ENCODE measurements at places on chromosomes 13 and 19.

DNA sequence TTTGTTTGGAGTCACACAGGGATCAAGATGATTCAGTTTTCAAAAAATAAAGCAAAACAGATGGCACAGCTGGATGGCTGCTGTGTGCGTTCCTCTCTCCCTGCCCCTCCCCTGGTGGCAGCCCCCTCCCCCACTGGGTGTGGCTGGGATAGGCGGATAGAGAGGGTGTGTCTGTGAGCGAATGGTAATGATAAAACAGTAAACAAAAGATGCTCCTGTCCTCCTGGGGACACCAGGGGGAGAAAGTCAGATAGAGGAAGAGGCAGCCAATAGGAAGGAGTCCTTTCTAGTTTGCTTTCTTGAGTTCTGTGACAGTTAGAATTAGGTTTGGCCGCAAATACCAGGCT lies 6.5 kb downstream of the TMEM255B start:
- peak; percentile 23 for DNase-seq

GRCh38 chr13:61954092-61954491 lies 538.4 kb upstream of the PCDH20 start:
- no peak for DNase-seq

- no peak for DNase-seq
Measured at GRCh38 chr19:10454267-10454666, 33.9 kb downstream of the PDE4A start.

DNA sequence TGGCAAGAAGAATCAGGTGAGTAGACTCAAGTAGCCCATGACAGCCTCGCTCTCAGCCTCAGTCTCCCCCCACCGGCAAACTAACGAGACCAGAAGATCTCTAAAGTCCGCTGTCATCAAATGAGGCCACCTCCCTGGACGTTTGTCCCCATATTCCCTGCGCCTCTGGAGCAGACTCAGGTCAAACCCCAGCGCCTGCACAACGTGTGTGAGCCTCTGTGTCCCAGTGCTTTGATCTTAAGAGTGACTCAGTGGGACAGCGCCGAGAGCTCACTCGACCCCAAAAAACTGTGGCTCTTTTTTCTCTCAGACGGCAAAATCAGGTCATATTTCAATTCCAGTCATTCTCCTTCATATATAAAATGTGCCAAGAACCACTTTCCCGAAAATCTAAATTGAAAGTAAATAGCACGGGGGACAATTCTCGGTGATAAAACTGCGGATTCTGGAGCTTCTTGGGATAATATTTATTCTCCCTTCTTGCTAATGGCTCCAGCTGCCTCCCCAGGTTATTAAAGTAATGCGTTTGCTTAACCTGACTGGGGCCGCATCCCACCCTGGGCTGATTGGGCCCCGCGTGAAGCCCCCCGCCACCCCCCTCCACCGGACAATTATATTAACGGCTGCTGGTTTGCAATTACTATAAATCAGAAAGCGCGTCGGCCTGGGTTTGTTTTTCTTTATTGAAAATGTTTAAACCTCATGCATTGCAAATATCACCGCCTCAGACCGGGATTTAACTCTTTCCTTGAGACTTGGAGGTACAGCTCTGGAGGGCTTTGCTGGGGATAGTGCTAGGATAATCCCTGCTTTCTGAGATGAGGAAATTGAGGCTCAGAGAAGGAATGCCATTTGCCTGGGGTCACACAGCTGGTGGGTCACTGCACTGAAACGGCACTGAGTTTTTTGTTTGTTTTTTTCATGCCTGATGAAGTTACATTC lies 37.5 kb upstream of the ZNRF4 start:
- DNase-seq, result no peak

- DNase-seq, result no peak
Measured at GRCh38 chr13:23946900-23947299, 49.6 kb upstream of the C1QTNF9B start.

GRCh38 chr19:5093297-5093928 lies 124.5 kb downstream of the KDM4B start:
- no peak for DNase-seq

GRCh38 chr19:18390065-18390907 lies 4.3 kb downstream of the GDF15 start:
- no peak for DNase-seq

DNA sequence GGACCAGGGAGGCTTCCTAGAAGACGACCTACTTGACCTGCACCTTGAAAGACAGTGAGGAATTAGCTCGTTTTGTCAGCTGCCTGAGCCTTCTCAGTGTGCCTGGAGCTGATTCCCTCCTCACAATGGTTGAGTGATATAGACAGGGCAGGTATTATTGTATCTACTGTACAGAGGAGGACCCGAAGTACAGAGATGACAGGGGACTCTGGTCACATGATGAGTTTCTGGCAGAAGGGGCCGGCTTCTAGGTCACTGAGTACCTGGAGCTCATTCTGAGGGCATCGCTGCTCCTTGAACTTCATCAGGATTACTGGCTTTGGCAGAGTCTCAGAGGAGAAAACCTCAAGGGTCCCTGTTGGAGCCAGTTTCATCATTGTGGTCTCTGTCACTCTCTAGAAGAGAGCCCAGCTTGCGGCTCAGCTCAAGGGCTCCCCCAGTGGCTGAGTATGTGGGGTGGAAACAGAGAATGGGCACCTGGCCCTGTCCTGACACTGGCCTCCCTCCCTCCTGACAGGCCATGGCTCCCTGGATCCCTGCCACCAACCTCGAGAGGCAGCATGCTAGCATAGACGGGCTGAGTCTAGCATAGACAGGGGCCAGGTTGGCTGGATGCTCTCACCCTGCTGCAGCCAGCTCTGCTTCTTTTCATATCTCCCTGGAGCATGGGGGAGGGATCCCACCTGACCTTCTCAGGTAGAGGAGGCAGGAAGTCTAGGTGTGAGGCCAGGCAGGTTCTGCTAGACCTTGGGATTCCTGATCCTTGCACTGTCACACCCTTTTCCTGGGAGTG lies 38.7 kb downstream of the NFIX start:
- no peak for DNase-seq

- DNase-seq, result no peak
Measured at GRCh38 chr13:44904967-44905366, 84.3 kb downstream of the NUFIP1 start.

DNA sequence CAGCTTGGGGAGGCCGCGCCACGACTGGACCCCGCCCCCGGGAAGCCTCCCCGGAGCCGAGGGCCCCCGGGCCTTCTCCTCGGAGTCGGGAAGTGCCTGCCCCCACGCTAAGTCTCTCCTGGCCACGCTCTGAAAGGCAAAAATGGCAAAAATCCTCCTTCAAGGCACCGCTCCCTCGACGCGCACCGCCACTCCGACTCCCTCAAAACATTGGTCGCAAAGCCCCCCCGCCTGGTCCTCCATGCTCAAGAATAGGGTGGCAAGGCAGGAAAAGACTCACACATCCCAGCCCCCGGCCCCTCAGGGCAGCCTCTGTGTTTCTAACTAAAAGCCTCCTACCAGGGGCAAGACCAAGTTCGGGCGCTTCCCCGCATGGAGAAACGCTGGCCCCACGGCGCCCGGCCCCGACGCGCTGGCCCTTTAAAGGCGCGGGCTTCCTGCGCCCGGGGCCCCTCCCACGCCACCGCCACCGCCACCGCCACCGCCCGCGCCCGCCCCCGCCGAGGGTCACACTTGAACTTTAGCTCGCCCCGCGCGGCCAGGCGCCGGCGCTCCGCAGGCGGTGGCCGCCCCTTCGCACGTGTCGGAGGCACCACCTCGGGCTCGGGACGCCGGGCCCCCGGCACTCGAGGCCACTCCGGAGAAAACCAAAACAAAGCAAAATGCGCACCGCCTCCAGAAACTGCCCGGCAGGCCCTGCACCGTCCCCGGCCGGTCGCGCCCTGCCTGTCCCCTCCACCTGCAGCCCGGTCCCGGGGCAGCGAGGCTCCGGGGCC lies 1.9 kb downstream of the FOXO1 start:
- no peak for DNase-seq

GRCh38 chr13:111597191-111597611 lies 276.8 kb downstream of the TEX29 start:
- no peak for DNase-seq

DNA sequence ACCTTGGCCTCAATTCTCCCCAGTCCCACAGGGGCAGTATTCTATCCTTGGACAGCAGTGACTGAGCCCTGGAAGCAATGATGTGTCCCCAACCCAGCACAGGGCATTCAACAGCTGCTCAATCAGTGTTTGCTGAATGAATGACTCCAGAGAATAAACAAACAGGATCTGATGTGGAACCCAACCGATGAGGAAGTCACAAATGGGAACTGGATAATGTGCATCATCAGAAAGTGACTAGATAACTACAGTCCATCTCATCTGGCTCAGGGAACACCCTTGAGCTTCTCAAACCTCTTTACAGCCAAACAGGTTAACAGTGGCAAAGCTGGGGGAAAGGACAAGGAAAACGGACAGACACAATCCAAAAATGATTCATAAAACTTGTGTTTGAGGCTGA lies 8.2 kb downstream of the SLC25A30 start:
- no peak for DNase-seq

DNA sequence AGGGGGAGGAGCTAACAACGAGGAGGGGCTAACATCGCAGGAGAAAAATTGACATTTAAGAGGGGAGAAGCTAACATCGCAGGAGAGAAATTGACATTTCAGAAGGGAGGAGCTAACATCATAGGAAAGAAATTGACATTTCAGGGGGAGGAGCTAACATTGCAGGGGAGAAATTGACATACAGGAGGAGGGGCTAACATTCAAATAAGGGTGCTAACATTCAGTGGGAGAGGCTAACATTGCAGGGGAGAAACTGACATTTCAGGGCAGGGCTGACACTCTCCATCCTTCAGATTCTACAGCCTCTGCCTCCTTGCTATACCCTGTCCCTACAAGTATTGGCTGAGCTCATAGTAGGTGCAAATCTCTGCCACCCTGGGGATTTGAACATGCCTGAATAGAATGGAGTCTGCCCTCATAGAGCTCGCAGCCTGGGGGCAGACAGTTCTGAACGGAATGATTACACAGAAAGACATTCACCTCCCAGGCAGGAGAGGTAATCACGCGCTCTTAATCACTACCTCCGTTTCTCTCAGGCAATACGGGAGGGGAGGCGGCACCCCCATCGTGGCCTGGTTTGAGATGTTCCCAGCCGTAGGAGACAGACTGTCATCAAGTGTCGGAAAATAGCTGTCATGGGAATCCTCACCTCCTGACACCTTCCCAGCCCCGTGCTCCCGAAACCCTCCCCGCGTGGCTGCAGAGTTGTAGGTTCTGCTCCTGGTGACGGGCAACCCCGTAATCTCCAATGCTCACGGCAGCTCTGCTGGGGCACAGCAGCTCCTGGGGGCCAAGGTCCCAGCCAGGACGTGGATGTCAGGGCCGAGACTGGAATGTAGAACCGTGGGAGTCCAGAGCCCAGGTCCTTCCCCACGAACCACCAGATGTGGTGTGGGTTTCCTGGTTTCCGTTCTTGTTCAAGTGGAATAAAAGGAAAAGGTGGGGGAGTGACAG lies 9.5 kb downstream of the GPR32 start:
- no peak for DNase-seq

GRCh38 chr19:45906221-45906620 lies 3.8 kb upstream of the MYPOP start:
- DNase-seq, result no peak

DNA sequence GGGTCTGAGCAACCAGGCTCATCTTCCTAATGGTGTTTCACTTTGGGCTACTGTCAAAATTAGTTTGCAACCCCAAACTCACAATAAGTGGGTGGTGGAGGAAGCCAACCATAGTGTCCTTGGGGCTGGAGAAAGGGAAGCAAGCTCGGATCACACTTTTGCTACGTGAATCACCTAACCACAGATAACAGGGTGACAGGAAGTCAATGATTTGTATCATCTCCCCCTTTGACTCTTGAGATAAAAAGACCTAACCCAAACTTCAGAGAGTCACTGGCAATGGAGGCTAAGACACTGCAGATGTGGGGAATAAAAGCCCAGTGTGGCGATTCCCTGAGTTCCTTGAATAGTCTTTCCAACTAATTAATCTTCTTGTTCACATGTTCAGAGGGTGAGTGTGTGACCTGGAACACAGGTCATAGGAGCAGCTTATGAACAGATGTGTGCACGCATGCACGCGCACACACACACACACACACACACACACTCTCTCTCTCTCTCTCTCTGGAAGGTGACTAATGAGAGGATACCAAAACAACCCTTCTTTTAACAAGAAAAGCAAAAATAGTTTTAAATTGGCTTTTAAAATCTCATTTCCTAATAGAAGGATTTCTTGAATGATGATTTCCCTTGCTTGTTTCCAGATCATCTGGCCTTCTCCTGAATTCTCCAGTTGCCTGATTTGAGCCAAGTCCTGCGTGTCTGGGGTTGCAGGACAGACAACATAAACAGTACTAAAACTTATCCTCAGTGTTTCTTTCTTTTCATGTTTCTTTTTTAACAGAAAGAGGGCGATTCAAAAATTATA lies 21.2 kb upstream of the DOCK9 start:
- DNase-seq, result no peak

DNA sequence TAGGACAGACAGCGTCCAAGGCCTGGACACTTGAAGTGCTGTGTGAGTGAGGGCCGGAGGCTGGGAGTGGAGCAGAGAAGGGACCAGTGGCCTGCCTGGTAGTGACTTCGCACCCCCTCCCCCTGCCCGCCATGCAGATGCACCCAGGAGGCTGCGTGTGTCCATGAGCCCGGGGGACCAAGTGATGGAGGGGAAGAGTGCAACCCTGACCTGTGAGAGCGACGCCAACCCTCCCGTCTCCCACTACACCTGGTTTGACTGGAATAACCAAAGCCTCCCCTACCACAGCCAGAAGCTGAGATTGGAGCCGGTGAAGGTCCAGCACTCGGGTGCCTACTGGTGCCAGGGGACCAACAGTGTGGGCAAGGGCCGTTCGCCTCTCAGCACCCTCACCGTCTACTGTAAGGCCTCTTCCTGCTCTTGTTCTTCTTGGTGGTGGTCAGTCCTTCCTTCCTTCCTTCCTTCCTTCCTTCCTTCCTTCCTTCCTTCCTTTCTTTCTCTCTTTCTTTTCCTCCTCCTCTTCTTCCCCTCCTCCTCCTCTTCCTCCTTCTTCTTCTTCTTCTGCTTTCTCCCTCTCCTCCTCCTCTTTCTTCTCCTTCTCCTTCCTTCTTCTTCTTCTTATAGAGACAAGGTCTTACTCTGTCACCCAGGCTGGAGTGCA lies 6.0 kb upstream of the FFAR1 start:
- no peak for DNase-seq

DNA sequence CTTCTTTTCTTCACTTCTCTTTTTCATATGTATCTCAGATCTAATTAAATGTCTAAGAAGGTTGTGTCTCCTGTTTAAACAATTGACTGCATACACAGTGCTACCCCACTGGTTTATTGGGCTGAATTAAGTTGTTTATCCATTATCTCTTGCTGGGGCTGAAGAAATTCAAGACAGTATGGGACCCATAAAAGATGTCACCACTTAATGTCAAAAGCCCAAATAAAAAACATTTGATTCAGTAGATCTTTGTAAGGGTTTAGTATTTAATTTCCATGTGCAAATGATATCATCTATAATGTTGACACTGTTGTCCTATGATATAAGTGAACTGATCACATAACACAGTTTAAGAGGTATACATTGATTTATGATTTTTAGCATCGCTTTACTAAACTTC lies 1431.9 kb upstream of the PCDH20 start:
- no peak for DNase-seq

All from smooth muscle cell of the brain vasculature (primary cell).